ENCODE measurements at places on chromosomes 5 and 9. TPM values are rescaled to one million over a fixed set of nuclear protein-coding genes. Genes with fewer than 3 reads are reported as not detected.

The PCDHA11 gene
- total RNA-seq, result not detected

The UNC13B gene
- total RNA-seq, result 14.9 TPM

The C9orf153 gene
- total RNA-seq, result not detected

The KIF24 gene
- 2.2 TPM for total RNA-seq

The FRMD3 gene
- 0.56 TPM for total RNA-seq

The IL13 gene
- total RNA-seq, result not detected

The BAAT gene
- 0.05 TPM for total RNA-seq

The SEMA5A gene
- 0.79 TPM for total RNA-seq

Measured in airway epithelial cell (primary cell).